ENCODE measurements at places on chromosomes 7 and 10.

DNA sequence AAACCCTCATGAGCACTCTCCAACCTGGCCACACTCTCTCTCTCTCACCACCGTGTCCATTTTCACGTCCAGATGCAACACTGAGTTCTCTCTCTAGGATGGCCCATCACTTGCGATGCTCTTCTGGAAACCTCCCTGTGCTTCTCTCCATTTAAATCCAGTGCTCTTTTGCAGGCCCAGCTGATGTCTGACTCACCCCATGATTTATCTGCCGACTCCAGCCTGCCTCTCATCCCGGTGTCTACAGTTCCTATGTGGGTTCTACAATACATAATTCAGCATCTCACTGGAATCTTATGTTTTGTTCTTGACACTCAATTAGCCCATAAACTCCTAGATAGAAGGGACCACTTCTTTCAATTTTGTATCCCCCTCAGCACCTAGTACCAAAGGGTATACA is 5.0 kb downstream of the TPK1 start:
- peak; percentile 26 for DNase-seq

DNA sequence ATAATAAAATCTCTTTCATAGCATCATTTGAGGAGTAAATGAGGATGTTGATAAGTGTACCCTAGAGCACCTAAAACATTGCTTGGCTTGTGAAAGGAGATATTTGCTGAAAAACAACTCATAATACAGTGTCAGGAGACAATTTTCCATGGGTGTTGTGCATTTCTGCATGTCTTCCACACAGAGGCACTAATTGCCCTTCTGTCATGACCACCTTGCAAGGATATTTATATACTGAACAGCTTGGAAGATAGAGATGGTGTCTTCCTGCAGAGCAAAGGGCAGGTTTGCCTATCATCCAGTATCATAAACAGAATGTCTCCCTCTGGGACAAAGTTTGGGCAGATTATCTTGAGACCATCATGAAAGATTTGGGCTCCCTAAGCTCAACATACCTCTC is 495.2 kb upstream of the LRRN3 start:
- no peak for DNase-seq

DNA sequence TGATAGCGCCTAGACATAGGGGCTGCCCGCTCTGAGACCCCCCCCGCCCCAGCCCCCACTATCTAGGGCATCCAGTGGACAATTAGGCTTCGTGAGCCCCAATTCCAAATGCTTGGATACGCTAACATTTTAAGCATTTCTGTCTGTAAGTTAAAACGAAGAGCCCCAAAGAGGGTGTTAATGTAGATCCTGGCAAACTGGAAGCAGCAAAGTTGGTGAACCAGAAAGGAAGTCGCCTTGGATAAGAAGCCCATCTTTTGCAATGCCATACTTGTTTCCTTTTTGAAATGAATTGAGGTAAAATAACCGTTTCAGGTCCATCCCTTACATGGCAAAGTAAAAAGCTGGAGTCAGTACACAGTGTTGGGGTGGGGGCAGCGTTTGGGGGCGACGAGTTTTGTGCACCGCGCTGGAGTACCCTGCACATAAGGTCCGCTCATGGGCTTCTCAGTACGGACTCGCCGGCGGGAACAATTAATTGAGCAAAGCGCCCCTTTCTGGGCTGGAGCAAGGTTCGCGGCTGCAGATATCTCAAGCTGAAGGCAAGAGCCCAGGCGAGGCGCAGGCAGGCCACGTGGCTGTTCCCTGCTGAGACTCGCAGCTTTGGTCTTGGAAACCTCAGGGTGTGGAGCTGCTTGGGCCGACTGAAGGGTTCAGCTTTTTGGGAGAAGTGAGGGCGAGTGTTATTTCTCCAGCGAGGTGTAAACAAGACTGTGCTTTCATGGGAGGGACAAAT is 1.4 kb upstream of the TWIST1 start:
- DNase-seq = peak; percentile 52

DNA sequence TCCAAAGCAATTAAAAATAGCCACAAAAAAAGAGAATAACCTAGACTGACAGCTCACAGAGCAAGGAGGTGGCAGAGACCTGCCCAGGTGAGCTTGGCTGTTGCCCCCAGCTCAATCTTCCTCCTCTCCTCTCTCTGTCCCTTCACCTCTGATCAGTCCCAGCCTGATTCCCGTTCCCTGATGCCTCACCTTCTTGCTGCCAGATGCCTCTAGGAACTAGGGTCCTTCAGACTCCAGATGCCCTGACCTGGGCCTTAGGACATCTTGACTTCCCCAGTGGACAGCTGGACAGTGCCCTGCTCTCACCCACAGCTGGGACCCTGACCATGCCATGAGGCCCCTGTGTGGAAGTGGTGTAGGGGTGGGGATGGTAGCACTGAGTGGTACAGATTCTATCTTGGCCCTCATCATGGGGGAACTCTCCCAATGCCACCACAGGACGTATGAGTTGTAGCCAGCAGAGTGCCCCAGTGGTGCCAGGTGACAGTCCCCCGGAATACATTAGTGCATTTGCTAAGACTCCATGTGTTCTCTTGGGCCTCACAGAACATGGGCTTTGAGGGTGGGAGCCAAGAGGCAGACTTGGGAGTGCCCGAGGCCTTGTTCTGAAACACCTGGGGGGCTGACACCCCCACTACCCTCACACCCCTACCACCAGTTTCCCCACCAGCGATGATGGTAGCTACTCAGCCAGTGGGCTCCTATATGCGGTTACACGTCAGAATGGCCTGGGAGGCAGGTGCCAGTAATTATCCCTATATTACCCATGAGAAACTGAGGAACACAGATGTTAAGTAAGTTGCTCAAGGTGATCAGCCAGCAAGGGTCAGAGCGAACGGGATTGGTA is 2.0 kb downstream of the DEPP1 start:
- no peak for DNase-seq

GRCh38 chr7:71543396-71543795 is 411.5 kb downstream of the GALNT17 start:
- DNase-seq = no peak

GRCh38 chr7:43018446-43018845 is 86.3 kb downstream of the MRPL32 start:
- no peak for DNase-seq

- no peak for DNase-seq
Measured at GRCh38 chr10:107502229-107502985, 337.9 kb upstream of the SORCS1 start.

GRCh38 chr7:87831097-87831496 is 45.1 kb downstream of the SLC25A40 start:
- no peak for DNase-seq

GRCh38 chr10:44925224-44925623 is 14.1 kb downstream of the TMEM72 start:
- DNase-seq = no peak
